ENCODE measurements at places on chromosomes 7 and 10.

DNA sequence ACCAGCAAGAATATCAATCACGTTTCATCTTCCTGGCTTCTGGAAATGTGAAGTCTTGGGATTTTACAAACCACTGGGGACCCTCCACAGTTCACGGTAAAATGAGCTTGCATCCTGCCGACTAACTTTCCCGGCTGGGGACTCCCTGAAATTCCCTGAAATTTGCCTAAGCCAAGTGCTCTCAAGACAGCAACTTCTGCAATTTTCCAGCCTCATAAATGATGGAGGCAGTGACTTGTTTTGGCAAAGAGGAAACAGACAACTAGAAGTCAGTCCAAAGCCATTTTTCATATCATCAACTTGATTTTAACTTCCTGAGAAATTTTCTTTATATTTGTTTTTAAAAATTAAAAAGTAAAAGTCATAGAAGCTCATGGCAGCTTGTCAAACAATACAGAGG, 212.3 kb downstream of the FANK1 start:
- no peak for DNase-seq

GRCh38 chr10:77114181-77114821, 523.3 kb downstream of the KCNMA1 start:
- DNase-seq, result no peak

DNA sequence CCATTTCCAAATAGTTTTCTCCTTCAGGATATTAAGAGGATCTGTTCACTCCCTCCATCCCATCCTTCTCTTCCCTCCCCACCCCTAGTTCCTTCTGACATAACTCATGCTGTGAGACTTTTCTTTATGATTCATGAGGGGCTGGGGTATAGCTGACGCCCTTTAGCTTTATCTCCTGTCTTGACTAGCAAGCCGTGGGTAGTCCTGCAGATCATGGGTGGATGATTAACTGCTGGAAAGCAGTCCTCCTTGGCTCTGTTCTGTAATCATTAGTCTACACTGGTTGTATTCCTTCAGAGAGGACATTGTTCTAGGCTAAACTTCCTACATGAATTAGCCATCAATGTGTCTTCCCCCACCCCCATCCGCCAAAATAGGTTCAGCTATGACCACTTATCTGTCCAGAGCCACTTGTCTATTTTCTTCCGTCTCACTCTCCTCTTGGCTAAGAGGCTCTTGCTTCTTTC, 135.4 kb downstream of the LRRC4 start:
- DNase-seq, result no peak

DNA sequence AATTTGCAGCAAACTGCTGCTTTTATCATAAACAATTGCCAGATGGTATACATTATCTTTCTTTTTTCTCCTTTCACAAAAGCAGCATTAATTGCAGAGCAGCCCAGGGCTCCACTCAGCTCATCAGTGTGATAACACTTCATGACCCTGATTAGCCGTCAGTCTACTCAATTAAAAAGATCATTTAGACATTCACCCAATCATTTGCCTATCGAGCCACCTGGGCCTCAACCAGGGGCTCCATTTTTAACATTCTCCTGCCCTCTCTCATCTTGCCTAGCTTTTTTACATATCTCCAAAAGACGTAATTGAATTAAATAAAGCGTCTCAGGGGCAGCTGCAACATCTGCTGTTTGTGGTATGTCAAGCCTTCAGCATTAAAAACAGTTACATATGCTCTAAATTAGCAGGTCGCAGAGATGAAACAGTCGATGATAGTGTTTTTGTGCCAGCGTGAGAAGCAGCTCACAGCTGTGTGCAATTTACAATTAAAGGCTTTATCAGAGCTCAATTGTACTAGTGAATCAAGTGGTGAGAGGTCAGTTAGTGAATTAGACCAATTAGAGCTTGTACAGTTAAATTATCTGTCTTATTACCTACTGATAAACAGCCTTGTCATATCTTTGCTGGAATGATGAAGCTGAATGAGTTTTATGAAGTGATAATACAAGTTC, 522.5 kb downstream of the ETV1 start:
- DNase-seq, result no peak

- no peak for DNase-seq
Observed at GRCh38 chr10:121724282-121724681, 126.0 kb upstream of the FGFR2 start.

- no peak for DNase-seq
Observed at GRCh38 chr7:19560111-19560883, 148.5 kb downstream of the POLR1F start.

DNA sequence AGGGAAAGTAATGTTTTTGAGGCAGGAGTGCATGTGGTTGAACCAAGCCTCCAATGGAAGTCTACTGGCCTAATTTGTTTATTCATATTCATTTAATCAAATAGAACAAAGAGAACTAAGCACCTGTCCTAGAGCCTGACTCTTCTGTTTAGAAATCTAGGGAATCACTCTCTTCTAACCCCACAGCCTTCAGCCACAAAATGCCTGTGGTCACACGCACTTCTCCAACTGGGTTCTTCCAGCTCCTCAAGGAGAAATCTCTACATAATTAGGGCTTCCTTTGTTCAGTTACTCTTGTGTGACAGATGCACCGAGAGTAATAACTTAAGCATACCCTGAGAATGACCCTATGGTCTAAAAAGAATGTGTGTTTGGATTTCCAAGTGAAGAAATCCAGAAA, 133.7 kb upstream of the NAMPT start:
- DNase-seq, result no peak

- peak; percentile 26 for DNase-seq
Observed at GRCh38 chr7:1920266-1920681, 250.2 kb downstream of the ELFN1 start.

GRCh38 chr10:104330168-104331110, 7.8 kb downstream of the ITPRIP start:
- DNase-seq, result no peak

- DNase-seq, result no peak
Observed at GRCh38 chr10:88996927-88997326, 6.3 kb downstream of the FAS start.

DNA sequence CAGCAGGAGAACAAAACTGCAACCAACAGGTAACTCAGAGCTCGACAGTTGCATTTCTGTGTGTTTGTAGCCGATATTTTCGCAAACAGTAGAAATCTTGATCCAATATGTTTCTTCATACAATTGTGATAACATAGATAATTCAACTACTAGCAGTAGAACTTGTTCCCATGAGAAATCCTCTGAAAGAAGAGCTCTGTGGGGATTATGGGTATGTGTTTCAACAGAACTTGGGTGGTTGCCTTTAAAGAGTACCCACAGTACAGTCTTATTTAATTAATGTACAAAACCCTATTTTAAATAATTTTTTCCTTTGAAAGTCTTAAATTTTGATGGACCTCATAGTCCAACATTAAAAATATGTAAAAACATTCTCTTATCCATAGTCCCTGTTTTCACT, 266.1 kb downstream of the PARD3 start:
- no peak for DNase-seq

- DNase-seq, result no peak
Observed at GRCh38 chr7:3558400-3558799, 257.3 kb downstream of the SDK1 start.

DNA sequence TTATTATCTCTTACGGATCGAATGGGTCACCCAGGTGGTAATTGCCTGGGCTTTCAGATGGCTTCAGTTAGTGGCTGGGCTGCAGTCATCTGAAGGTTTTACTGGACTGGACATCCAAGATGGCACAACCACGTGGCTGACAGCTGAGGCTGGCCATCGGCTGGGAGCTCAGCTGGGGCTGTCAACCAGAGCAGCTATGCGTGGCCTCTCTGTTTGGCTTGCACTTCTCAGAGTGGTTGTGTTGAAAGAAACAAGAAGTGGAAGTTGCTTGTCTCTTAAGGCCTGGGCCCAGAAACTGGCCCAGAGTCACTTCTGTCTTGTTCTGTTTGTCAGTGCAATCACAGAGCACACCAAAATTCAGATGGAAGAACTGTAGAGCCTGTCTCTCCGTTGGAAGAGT, 5.7 kb upstream of the GDI2 start:
- DNase-seq, result no peak

- DNase-seq, result no peak
Observed at GRCh38 chr7:116206141-116206540, 4.2 kb upstream of the TES start.
